ENCODE measurements at places on chromosomes 12 and 14.

DNA sequence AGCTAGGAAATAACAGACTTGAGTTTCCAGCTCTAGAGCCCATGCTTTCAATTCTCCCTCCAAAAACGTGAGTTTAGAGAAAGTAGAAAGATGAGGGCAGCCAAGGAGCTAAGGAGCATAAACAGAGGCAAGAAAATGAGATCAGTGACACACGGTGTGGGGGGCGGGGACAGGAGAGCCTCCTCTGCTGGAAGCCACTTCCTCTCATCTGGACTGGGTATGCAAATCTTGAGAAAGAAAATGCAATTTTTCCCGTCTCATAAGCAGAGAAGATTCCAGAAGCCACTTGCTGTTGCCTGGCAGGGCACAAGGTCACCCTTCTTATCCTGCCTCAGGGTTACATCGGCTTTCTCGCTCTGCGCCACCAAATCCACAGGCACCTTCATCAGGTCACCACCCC is 6.0 kb downstream of the OR10P1 start:
- DNase-seq = no peak

DNA sequence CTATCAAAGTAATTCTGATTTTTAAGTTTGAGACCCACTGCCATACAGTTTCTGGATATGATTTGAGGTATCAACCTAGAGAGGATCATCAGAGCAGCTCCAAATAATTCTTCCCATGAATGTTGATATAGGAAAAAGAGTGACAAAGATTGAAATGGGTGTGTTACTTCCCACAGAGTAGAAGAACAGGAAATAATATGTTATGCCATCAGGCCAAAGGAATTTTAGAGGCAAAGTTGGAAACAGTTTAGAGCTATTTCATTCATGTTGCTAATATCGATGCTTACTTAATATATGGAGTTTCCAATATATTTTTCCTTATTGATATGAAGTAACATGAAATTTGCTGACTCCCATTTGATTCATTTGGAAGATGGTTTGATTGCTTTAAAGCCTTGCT is 8.9 kb upstream of the MSRB3 start:
- DNase-seq = no peak

DNA sequence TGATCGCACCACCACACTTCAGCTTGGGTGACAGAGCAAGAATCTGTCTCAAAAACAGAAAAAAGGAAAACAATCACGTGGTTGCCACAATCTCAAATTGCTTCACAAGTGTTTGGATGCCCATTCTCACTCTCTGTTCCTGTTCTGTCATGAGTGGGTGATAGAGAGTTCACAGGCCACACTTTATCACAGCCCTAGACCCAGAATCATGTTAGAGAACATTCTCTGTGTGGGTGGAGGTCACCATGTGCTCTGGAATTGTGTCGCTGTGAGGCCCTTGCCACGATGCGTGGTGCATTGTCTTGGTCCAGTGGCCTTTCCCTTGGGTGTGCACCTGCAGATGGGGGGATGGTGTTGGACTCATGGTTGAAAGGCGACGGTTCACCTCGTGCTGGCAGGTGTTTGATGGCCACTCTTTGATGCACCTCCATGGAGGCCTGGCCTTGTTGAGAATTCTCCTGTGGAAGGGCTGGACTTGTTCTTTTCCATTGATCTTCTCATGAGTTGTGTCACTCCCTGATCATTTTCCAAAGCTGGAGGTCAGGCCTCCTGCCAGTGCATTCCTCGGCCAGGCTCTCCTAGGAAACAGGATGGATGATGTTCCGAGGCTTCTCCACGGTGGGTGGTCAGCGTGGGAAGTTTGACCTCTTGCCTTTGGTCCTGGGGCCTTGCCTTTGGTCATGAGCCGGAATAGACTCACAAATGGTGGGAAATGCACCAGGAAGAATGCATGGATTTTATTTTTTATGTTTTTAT is 91.9 kb downstream of the SLC24A4 start:
- no peak for DNase-seq

GRCh38 chr12:16530268-16530850 is 75.6 kb downstream of the LMO3 start:
- DNase-seq = no peak

DNA sequence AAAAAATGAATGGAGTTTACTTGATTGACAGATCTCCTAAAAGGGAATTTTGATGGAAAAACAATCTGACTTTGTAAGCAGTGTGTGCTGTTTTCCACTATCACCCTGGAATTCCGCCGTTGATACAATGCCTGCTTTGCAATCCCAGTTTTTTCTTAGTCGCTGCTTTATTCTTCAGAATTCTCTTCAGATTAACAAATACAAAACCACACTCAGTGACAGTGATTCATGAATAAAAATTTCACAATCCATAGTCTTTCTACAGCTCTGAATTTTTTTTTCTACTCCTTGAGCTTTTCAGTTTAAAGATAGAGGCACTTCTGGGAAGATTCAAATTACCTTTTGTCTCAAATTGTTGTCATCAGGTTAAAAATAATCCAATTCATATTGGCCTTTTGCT is 44.6 kb upstream of the KITLG start:
- no peak for DNase-seq

- DNase-seq = no peak
Measured at GRCh38 chr14:94102768-94103482, 7.6 kb upstream of the IFI27 start.

DNA sequence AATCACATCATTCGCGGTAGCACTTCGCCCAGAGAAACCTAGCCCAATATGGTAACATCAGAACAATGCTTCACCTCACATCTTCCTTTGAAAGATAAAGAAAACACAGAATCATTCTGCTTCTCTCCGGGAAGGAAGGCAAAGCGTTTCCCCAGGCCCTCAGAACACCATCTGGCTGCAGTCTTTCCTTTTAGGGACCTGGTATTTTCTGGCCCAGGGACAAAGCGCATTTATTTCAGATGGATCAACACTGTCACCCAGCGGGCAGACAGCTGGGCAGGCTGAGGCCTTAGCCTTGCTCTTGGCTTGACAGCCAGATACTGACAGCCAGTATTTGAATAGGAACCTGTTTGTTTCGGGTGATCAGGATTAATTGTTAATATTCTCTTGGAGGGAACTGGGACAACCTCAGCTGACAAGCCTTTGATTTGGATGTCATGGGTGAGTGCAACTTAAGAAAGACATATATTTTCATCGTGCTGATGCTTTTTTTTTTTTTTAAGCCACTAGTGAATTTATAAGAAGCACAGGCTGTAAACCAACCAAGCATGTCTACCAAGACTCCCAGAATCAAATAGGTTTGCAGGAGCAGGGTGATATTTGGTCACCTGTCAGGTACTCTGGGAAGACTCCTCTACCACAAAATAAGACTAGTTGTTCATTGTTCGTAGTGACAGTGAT is 118.9 kb downstream of the VEZT start:
- DNase-seq = peak; percentile 46

GRCh38 chr12:91383099-91383498 is 200.5 kb upstream of the DCN start:
- DNase-seq = no peak

DNA sequence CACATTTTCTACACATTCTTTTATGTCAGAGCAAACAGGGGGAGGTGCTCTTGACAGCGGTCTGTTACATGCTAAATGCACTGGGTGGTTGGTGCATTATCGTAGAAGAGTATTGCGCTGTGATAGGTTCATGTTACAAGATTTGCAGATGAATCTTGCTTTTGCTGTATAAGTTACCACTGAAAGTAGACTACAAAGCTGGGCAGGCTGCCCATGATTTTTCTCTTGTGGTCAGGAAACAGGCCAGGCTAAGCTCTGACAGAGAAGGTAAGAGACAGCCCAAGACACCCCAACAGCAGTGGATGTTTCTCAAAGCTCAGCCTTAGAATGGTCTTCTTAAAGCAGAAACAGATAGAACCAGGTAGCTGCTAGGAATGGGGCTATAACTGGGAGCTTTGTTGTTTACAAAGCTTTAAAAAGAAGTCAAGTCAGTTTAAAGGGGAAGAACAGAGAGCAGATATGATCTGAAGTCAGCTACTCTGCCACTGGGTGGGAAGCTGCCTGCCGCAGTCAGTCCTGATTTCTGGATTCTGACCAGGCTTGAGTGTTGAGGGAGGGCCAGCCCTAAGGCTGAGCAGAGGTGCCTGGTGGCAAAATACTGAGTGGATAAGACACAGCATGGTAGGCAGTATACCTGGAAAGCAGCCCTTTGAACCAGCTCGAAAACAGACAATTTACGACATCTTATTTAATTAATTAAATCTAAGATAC is 9.4 kb downstream of the KCNA1 start:
- no peak for DNase-seq

DNA sequence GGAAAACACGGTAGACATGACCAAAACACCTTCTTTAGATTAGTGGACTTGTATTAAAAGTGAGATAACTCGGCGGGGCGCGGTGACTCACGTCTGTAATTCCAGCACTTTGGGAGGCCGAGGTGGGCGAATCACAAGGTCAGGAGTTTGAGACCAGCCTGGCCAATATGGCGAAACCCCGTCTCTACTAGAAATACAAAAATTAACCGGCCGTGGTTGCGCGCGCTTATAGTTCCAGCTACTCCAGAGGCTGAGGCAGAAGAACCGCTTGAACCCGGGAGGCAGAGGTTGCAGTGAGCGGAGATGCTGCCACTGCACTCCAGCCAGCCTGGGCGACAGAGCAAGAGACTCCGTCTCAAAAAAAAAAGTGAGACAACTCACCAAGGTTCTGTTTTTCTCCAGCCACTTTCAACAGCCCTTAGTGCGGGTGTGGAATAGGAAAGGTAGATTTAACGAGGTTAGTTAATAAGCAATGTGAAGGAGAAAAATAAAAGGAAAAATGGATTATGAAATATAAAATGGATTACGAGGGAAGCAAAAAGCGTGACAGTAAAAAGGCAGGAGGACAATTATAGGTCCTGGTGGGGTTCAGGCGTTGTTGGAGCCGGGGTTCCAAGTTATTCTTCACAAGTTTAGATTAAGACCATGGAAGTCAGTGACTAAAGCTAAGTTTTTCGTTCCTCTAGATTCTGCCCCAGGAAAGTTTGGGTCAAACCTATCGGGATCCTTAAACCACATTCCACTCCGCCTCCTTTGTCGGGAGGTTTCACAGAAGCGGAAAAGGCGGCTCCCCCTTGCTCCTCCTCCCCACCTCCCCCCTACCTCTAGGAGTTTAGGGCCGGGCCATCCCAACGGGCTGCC is 534 bp downstream of the PPP2R3C start:
- no peak for DNase-seq

DNA sequence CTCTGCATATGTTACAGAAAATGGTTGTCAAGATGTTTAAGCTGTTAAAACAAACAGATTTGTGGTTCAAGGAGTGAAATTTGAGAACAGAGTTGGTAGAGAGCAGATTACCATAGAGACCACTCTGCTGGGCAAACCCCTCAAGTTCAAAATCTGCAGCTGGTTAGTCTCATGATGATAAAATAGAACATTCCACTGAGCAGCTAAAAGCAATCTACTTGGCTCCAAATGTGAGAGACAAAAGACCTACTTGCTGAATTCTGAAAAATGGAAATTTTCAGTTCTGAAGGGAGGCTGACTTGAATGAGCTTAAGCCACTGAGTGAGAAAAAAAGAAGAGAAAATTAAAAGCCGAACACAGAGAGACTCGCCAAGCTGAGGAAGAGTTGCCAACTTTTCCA is 519.3 kb downstream of the NOVA1 start:
- DNase-seq = no peak

DNA sequence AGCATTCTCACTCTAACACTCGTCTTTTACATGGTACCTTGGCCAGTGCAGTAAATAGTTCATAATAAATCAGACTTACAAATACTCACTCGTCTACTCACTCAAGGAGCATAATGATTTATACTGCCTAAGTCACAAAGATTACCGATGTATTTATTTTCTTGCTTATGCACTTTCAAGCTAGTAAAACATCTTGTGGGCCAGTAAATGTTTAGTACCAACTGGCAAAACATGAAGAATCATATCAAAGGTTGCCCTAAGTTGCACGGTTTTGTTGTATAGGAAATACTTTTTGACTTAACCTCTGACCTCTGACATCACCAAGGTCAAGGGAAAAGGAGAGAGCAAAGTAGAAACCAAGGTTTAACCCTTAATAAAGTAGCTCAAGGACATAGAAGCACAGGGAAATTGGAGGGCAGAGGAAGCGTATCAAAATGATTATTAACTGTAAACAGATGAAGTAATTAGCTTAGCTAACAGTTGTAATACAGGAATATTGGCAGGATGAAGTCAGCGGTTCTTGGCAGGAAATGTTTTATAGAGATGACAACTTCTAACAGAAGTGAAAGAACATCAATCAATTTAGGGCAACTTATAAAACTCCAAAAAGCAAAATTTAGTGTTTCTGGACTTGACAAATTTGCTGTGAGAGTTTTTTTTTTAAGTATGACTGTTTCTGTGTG is 131.9 kb downstream of the HMGA2 start:
- no peak for DNase-seq

GRCh38 chr12:4302881-4303280 is 18.1 kb upstream of the TIGAR start:
- DNase-seq = no peak

DNA sequence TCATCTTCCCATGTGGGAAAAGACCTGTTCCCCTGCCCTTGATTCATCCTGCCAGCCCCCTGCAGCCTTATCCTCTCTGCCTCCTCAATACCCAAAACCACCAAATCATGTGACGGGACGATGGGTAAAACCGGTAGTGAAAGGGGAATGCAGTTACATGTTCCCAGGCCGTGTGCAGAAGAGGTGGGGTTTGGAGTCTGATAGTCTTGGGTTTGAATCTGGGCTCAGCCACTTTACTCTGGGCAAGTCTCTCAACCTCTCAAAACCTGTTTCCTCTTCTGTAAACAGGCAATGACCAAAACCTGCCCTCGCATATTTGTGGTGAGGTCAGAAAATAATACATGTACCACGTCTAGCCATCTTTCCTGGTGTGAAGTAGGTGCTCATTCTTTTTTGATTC is 123.0 kb downstream of the PLXNC1 start:
- no peak for DNase-seq

- DNase-seq = no peak
Measured at GRCh38 chr12:27901959-27902358, 70.6 kb downstream of the PTHLH start.

DNA sequence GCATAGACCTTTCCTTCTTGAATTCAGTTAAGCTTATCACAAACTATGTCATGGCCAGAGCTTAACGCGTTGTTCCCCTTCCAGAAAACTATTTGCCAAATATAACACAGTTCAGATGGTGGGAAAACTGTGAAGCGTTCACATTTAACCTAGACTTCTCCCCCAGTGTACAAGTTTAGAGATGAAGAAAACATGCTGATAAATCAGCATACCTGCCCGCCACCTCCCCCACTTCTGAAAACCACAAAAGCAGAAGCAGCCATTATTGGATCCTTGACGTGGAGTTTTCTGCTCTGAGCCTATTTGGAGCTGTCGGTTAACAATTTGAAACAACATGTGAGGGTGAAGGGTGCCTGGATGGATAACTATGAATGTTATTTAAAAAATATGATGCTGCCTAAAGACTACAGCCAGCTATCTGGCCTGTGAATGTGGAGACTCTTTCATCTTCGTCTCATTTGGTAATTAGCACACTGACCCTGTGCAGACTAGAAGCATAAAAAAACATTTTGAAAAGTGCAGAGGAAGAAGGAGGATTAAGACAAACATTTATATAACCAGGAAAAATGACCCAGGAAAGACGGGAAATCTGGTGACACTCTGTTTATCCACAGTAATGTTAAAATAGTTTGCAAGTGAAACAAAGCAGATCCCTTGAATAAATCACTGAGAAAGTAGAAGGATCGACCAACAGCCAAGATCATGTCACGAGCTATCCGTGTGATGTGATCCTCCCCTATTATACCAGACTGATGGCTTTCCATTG is 408.2 kb downstream of the AEBP2 start:
- DNase-seq = no peak

- DNase-seq = no peak
Measured at GRCh38 chr14:35222872-35223466, 69.2 kb upstream of the PSMA6 start.

GRCh38 chr12:67193704-67194103 is 75.5 kb upstream of the CAND1 start:
- DNase-seq = no peak

Measured in AG04449 (cell line).